ENCODE measurements at places on chromosomes 12 and 14.

DNA sequence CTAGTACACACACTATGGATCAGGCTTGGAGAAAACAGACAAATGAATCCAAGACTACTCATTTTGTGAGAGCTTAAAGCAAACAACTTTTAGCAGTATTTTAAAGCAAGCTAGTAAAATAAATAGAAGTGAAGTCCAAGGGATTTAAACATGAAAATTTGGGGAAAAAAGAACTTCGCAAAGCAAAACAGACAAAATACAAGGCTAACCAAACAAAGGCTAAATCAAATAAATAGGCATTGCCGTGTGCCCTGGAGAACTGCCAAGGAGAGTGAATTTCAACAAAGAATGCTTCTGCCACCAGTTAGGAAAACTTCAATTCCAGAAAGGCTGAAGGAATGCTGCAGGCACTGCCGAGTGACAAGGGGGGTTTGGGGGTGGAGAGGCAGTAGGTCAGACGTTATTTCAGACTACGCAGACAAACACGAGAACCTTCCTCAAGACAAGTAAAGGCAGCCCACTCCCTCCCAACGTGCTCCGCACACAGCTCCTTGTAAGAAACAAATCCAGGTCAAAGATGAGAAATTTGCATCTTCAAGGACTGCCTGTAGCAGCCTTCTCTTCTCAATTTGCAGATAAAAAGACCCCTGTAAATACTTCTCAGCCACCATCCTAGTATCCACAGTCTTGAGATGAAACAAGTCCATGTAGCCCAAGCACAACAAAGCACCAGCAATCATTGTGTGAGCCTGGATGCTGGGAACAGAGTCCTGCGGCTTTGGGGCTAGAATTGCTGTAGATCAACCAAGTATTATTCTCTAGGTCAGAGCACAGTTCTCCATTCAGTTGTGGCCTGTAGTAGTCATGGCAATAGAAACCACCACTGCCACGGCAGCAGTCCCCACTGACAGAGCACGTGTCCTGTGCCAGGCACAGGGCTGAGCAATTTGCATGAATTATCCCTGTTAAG is 43.3 kb downstream of the EFCAB11 start:
- no peak for DNase-seq

- DNase-seq: no peak
Observed at GRCh38 chr14:68124979-68125731, 305.6 kb downstream of the RAD51B start.

DNA sequence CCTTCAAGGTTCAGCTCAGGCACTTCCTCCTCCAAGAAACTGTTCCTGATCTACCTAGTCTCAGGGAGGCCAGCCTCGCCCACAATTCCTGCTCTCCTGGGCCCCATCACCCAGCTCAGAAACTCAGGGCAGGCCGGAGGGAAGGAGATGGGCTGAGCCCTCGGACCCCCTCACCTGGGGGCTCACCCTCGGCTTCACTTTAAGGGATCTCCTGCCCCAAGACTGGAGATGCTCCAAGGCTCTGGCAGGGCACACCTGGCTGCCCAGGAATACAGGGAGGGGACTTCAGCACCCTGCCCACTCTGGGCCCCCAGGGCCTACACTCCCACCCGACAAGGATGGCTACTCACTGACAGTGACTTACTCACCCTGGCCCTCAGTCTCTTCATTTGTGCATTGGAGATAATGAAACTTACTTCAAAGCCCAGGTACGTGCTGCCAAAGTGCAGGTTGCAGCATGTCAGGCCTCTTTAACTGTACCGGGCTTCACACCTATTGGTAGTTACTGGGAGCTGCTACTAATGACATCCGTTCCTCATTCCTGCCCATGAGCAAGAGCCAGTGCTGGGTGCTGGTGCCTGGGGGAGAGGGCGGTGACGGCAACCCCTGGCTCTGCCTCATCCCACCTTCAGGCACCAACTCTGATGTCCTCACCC is 21.0 kb upstream of the PPP1R13B start:
- no peak for DNase-seq

GRCh38 chr14:72917094-72917802 is 9.0 kb upstream of the DCAF4 start:
- DNase-seq: no peak

DNA sequence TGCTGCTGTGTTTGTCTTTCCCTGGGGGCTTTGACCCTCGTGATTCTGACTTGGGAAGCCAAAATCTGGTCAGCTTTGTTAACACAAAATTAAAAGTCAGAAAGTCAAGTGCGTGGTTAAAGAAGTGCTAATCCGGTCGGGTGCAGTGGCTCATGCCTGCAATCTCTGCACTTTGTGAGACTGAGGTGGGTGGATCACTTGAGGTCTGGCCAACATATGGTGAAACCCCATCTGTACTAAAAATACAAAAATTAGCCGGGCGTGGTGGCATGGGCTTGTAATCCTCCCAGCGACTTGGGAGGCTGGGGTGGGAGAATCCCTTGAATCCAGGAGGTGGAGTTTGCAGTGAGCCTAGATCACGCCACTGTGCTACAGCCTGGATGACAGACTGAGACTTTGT is 844.6 kb downstream of the VRK1 start:
- DNase-seq: no peak

DNA sequence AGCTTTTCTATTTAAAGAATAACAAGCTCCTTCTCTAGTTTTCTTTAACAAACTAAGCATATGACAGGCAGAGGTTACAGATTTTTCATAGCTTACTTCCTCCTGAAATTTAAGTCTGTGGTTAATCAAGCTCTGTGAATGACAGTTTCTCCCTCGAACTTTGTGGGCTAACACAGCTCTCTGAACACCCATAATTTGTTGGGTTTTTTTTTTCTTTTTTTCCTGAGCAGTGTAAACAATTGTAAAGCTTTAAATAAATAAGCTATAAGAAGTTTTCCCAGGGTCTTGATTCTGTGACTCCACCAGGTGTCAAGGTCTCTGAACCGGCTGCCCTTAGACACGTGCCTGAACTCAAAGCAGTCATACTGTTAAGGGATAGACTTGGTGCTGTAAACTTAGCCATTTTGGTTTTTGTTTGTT is 128.1 kb upstream of the AMIGO2 start:
- no peak for DNase-seq

- no peak for DNase-seq
Observed at GRCh38 chr12:52606581-52607218, 5.4 kb upstream of the KRT72 start.

- no peak for DNase-seq
Observed at GRCh38 chr12:122880668-122881067, 15.3 kb downstream of the VPS37B start.

- DNase-seq: no peak
Observed at GRCh38 chr12:66061557-66062289, 68.8 kb downstream of the LLPH start.

DNA sequence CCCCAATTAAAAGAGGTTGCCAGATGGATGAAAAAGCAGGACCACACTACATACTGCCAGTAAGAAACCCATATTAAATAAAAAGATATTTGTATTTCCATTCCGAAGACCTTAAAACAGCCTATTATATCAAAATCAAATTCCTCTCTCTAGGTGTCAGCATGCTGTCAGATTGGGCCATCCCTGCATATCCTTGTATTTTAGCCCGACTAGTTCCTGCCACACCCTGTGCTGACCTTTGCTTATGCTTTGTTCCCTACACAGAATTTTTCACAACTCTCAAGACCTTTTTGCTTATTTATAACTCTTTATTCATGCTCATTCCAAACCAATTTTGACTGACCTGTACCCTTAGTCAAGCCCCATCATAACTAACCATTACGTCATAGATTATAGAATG is 12.8 kb downstream of the GSKIP start:
- no peak for DNase-seq

DNA sequence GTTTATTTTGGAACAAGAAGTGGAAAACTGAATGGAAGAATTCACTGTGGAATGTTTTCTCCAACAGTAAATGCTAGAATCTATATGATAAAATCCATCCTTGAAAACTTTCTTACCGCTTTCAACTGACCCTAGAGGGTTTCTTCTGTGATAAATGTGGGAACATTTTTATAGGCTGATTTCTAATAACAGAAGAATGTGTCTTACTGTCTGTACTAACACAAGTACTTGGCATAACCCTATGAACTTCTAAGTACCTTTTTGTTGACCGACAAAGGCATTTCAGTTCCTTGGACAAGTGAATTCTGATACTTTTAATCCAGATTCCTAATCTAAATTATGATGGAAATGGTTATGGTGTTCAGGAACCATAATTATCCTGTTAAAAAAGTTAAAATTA is 1109.7 kb upstream of the FLRT2 start:
- DNase-seq: no peak

DNA sequence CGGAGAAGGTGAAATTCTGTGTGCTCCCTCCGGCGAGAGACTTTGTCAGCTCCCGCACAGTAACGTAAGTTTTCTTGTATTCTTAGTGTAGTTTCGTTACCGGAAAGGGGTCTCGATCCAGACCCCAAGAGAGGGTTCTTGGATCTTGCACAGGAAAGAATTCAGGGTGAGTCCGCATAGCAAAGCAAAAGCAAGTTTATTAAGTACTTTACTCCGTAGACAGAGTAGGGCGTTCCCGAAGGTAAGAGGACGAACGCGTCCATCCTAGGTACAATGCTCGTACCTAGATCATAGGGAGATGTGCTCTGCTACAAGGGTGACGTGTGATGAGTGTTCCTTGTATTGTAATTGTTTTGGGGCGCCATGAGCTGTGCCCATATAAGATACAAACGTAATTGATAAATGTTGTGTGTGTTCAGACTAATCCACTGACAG is 293 bp downstream of the IFI27L1 start:
- DNase-seq: no peak

- no peak for DNase-seq
Observed at GRCh38 chr12:96327346-96327745, 72.9 kb downstream of the CDK17 start.

DNA sequence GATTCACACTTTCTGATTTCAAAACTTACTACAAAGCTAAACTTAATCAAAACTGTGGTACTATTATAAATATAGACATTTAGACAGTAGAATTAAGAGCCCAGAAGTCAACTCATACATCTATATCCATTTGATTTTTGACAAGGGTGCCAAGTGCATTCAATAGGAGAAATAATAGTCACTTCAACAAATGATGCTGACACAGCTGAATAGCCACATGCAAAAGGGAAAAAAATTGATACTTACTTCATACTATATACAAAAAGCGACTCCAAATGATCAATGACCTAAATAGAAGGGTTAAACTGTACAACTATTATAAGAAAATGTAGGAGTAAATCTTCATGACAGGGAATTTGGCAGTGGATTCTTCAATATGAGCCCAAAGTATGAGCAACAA is 40.7 kb upstream of the SYT10 start:
- DNase-seq: no peak

GRCh38 chr14:70653662-70654061 is 11.9 kb downstream of the TTC9 start:
- no peak for DNase-seq

DNA sequence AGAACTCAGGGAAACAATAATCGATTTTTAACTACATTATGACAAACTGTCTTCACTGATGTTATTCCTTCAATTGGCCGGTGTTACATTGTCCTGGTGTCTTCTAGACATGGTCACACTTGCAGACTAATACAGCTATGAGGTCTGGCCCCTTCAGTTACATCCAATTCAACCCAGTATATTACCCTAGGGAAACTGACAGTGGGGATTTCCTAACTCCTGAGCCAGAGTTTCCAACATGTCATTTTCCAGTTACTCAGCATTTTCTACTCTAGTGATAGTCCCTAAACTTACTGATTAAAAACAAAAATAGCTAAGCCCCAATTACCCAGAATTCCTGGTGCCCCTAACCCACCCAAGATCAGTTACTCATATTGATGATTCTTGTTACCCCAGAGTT is 21.1 kb downstream of the IFNG start:
- DNase-seq: no peak

- no peak for DNase-seq
Observed at GRCh38 chr14:58119381-58119780, 32.6 kb downstream of the ARMH4 start.

GRCh38 chr14:22039938-22040780 is 366.5 kb upstream of the OR4E1 start:
- DNase-seq: no peak

DNA sequence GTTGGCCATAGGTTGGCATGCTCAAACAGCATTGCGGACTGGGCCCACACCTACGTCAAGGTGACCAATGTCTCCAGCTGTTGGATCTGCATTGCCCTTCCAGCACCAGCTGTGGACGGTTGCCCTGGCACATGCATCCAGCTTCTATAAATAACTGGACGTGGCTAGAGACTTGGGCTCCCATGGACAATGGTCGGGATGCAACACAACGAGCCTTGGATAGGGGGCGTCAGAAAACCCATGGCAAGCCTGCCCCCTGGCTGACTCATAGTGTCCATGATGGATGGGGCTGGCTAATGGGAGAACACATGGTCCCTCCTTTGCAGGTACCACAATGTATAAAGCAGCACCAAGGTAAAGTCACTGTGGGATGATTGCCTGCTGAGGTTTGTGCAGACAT is 331.6 kb upstream of the FAR2 start:
- no peak for DNase-seq

GRCh38 chr12:130879212-130879686 is 7.4 kb downstream of the RAN start:
- no peak for DNase-seq

GRCh38 chr12:95099270-95099790 is 25.9 kb upstream of the NR2C1 start:
- no peak for DNase-seq

- DNase-seq: no peak
Observed at GRCh38 chr14:92953526-92953925, 30.6 kb downstream of the CHGA start.

- no peak for DNase-seq
Observed at GRCh38 chr14:61812347-61813095, 50.3 kb downstream of the SNAPC1 start.

GRCh38 chr12:26205941-26206340 is 10.6 kb downstream of the SSPN start:
- no peak for DNase-seq
